ENCODE measurements at places on chromosomes 12 and 14.

DNA sequence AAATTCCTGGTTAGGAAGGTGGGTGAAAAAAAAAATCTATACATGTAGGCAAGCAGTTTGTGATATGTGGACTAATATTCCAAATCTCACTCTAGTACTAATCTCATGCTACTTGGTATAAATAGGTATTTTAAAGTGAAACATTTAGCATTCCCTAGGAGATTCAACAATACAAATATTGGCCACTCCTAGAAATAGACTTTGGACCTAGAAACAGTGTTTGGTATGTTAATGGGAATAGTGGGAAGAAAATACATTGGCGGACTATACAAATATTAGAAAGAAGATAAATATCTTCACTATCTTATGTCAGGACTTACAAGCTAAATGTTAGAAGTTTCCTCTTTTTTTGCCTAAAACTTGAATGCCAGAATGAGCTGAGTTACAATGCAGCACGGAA, 28.2 kb downstream of the HIGD1C start:
- DNase-seq, result no peak

DNA sequence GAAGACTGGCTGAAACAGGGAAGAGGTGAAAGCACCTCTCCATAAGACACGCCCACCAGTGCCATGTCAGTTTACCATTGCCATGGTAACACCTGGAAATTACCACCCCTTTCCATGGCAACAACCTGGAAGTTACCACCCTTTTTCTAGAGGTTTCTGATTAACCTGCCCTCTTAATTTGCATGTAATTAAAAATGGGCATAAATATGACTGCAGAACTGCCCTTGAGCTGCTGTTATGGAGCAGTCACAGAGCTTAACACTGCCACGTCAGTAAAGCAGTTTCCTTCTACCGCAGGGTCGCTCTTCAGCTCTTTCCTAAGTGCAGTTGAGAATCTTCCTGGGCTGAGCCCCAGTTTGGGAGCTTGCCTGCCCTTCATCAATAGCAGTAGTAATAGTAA, 55.2 kb downstream of the RASSF3 start:
- peak; percentile 32 for DNase-seq

DNA sequence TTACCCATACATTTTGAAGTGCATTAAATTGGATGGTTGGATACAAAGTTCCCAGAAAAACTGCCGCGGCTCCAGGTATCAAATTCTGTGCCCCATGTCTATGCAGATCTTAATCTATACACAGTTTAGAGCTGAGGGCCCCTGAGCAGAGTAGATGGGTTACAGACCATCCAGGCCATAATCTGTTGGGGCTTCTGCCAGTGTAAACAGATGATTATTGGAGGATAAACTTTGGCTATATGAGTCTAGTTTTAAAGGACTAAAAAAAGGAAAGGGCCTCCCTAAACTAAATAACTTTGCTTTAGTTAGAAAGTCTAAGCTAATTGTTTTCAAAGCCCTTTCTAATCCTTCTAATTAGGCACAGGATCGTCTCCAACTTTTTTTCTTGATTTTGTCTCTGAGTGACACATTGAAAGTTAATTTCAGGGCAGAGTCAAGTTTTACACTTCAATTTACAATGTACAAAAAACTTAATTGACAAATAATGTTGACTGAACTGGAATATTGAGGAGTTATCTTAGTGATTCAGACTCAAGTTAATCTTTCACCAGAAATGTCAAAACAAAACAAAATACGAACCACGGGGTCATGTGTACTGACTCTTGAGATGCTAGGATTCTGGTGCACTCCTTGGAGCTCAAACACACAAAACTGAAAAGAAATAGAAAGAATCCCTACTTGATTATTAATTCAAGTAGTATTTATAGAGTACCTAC, 133.9 kb upstream of the SCAF11 start:
- no peak for DNase-seq

DNA sequence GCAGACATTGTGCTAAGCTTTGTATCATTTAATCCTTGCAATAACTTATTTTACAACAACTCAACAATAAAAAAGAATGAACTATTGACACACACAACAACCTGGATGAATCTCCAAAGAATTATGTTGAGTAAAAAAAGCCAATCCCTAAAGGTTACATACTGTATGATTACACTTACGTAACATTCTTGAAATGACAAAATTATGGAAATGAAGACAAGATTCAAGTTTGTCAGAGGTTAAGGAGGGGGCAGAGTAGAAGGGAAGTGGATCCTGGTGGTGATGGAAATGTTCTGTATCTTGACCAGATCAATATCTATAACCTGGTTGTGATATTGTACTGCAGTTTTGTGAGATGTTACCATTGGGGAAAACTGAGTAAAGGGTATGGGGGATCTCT, 63.2 kb upstream of the LMNTD1 start:
- DNase-seq, result no peak

GRCh38 chr12:125185740-125186470, 120.7 kb downstream of the AACS start:
- DNase-seq, result peak; percentile 77

GRCh38 chr12:65822732-65823512, 1.4 kb upstream of the HMGA2 start:
- peak; percentile 90 for DNase-seq

- no peak for DNase-seq
These were observed 26.2 kb downstream of the GALC start for GRCh38 chr14:87966816-87967215.

DNA sequence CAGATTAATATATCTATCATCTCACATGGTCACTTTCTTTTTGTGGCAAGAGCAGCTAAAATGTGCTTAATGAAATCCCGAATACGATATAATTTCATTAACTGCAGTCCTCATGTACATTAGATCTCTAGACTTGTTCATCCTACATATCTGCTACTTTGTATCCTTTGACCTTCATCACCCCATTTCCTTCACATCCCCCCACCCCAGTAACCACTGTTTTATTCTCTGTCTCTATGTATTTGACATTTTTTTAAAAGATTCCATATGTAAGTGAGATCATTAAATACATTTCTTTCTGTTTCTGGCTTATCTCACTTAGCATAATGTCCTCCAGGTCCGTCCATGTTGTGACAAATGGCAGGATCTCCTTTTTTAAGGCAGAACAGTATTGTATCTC, 23.0 kb upstream of the ST8SIA1 start:
- no peak for DNase-seq

- DNase-seq, result no peak
These were observed 186.9 kb downstream of the ALX1 start for GRCh38 chr12:85466890-85467289.
